ENCODE measurements at places on chromosomes 4 and X.
A peak's percentile ranks its signal among the peaks of the same experiment; 100 is the strongest.

GRCh38 chr4:46878641-46879040 lies 30.4 kb downstream of the COX7B2 start:
- no peak for DNase-seq

- DNase-seq = peak; percentile 37
These were observed 16.5 kb downstream of the TRAPPC2 start for GRCh38 chrX:13717700-13718472.

- no peak for DNase-seq
These were observed 404.6 kb downstream of the PRDM5 start for GRCh38 chr4:120517966-120518365.

GRCh38 chrX:110003167-110004156 lies 548 bp downstream of the TMEM164 start:
- DNase-seq = no peak

DNA sequence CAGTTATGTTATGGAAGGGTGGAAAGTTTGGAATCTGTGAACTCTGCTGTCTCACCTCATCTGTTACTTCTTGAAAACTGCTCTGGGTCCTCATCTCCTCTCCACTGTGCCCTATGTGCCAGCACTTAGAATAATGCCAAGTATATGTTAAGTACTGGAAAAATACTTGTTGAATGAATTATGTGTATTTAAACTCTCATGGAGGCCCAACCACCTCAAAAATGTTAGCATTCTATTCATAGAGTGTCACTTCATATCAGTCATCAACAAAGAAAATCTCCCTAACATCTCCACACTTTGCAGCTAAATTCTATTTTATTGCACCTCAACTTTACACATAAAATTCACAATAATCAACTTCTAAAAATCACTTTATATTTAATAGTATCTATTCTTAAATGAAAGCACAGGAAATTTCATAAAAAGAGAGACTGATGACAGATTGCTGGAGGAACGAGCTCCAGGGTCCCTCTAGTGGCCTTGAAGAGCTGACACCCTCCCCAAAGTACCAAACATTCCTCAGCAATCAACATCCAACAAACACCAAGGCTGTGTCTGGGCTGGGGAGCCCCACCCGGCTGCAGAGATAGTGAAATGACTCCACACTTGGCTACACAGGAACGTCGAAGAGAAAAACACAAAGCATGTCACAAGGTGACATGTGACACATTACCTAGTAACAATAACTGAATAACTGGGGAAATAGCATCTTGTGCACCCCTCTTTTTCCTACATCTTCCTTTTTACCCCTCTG lies 45.8 kb downstream of the SLC39A8 start:
- no peak for DNase-seq

GRCh38 chrX:37613933-37614332 lies 42.5 kb downstream of the LANCL3 start:
- DNase-seq = no peak

- DNase-seq = no peak
These were observed 239.6 kb downstream of the PPP1R2C start for GRCh38 chrX:42538405-42538804.

GRCh38 chrX:118182025-118182424 lies 65.4 kb upstream of the KLHL13 start:
- no peak for DNase-seq

GRCh38 chrX:149987613-149988012 lies 49.3 kb upstream of the EOLA2 start:
- DNase-seq = no peak

- no peak for DNase-seq
These were observed 48.1 kb upstream of the ATXN3L start for GRCh38 chrX:13367950-13368349.
